ENCODE measurements at places on chromosomes 5 and 9. TPM values are rescaled to one million over a fixed set of nuclear protein-coding genes. Genes with fewer than 3 reads are reported as not detected.

ENTPD2 gene
- not detected for polyA plus RNA-seq

TNC gene
- 572 TPM for polyA plus RNA-seq

CCNJL gene
- polyA plus RNA-seq = 6.6 TPM

GPR151 gene
- polyA plus RNA-seq = not detected

CD72 gene
- 2.5 TPM for polyA plus RNA-seq

DNA sequence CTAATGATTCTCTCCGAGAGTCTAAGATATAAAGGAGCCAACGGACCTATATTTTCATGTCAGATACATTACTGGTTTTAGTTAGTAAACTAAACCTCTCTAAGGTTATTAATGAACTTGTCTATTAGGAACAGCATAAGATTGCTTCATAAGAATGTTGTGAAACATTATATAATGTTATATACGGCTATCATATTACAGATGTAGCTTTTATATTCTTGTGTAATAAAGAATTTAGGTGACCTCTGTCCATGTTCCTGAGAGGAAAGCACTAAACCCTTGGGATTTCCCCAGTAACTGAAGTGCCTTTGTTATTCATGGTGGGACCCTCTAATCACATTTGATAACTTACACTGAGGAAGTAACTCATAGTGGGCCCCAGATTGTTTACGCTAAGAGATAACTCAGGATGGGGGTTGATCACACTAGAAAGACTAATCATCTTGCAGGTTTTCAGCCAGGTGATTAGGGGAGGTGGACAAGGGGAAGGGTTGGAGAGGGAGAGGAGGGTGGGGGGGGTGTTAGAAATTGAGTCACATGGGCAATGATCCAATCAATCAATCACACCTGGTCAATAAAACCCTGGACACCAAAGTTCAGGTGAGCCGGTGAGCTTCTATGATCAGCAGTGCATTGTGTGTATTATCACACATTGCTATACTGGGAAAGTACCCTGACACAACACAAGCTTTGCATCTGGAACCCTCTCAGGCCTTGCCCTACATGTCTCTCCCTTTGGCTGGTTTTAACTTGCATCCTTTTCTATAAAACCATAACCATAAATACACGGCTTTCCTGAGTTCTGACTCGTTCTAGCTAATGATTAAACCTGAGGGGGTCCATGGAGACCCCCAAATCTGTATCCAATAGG is 25.8 kb downstream of the ECPAS start:
- DNase-seq = no peak
- H3K27me3 ChIP-seq = no peaks in the 10 kb centered on the region
- H3K4me3 ChIP-seq = no peak overlapping the region
- H3K27ac ChIP-seq = no peak overlapping the region
- peaks cover 17% of the 10 kb centered on the region for H3K4me1 ChIP-seq

- H3K27me3 ChIP-seq = no peaks in the 10 kb centered on the region
- peaks cover 15% of the 10 kb centered on the region for H3K4me1 ChIP-seq
- H3K4me3 ChIP-seq = peak overlapping the region; percentile 76
- peak; percentile 29 for DNase-seq
- peaks cover 54% of the 10 kb centered on the region for H3K36me3 ChIP-seq
These were observed 1.1 kb downstream of the BAG1 start for GRCh38 chr9:33263131-33264002.

- peaks cover 43% of the 10 kb centered on the region for H3K36me3 ChIP-seq
- DNase-seq = no peak
- H3K27ac ChIP-seq = no peak overlapping the region
- H3K4me1 ChIP-seq = peaks cover 16% of the 10 kb centered on the region
- H3K27me3 ChIP-seq = no peaks in the 10 kb centered on the region
These were observed 19.9 kb downstream of the ELL2 start for GRCh38 chr5:95941756-95942155.

DNA sequence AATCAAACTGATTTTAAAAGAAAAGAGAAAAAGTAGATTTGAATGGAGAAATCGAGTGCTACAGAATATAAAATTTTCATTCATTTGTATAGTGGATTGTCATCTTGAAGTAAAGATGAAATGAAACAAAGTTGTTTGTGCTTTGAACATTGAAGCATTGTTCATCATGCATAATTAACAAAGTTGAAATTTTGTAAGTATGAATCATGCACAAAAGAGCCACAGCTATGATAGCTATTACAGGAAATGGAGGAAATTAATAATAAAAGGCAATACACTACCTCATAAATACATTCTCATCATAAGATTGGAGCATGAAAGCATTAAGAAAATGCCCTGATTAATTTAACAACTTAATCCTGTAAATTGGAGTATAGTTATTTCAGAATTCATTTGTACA is 153.4 kb upstream of the TLX3 start:
- H3K27ac ChIP-seq = peak overlapping the region; percentile 96
- no peak for DNase-seq
- no peaks in the 10 kb centered on the region for H3K36me3 ChIP-seq
- H3K4me3 ChIP-seq = no peak overlapping the region
- H3K4me1 ChIP-seq = peaks cover 11% of the 10 kb centered on the region

DNA sequence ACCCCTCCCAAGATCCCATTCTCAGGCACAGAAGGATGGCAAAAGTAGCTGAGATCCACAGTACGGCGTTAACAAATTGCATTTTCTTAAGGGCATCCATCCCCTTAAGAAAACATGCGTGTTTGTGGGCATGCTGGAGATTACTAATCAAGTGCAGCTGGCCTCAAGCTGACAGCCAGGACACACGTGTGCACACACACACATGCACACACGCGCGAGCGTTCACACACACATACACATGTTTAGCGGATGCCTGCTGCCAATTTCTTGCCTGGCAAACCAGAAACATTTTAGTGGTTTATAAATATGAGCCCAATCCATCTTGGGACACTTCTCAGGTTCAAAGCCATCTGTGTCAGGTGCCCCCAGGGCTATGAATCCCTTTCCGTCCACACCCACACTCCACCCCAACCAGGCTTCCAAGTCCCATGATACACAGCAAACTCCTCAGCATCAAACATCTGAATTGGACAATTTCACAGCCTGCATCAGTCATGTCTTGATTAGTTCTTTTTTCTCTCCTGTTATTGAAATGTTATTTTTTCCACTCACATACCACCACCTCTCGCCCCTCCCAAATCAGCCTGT is 23.5 kb upstream of the SMIM23 start:
- H3K27me3 ChIP-seq = no peaks in the 10 kb centered on the region
- H3K4me1 ChIP-seq = no peaks in the 10 kb centered on the region
- no peak overlapping the region for H3K27ac ChIP-seq
- no peak overlapping the region for H3K4me3 ChIP-seq
- H3K36me3 ChIP-seq = no peaks in the 10 kb centered on the region
- no peak for DNase-seq

- H3K27ac ChIP-seq = no peak overlapping the region
- H3K36me3 ChIP-seq = peaks cover 12% of the 10 kb centered on the region
- no peaks in the 10 kb centered on the region for H3K4me1 ChIP-seq
- DNase-seq = no peak
These were observed 112.9 kb downstream of the AOPEP start for GRCh38 chr9:94839398-94839797.

DNA sequence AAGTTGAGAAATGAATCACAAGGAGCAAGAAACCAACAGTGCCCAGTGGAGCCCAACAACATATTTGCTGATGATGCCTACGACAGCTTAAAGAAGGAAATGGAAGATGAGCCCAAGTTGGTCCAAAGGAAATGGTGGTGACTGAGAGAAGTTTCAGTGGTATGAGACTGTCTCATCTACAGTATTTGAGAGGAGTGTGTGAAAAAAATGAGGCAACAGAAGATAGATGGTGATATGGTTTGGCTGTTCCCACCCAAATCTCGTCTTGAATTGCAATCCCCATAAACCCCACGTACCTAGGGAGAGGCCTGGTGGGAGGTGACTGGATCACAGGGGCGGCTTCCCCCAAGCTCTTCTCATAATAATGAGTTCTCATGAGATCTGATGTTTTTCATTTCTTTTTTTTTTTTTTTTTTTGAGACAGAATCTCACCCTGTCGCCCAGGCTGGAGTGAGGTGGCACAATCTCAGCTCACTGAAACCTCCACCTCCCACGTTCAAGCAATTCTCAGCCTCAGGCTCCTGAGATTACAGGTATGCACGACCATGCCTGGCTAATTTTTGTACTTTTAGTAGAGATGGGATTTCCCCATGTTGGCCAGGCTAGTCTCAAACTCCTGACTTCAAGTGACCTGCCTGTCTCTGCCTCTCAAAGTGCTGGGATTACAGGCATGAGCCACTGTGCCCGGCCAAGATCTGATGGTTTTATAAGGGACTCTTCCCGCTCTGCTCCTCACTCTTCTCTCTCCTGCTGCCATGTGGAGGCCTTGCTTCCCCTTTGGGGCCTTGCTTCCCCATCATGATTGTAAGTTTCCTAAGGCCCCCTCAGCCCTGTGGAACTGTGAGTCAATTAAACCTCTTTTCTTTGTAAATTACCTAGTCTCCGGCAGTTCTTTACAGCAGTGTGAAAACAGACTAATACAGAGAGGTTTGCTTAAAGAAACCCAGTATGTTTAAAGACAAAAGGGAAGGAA is 30.2 kb downstream of the EFCAB9 start:
- no peaks in the 10 kb centered on the region for H3K27me3 ChIP-seq
- no peaks in the 10 kb centered on the region for H3K4me1 ChIP-seq
- H3K27ac ChIP-seq = peak overlapping the region; percentile 78
- H3K4me3 ChIP-seq = no peak overlapping the region
- DNase-seq = no peak
- peaks cover 61% of the 10 kb centered on the region for H3K36me3 ChIP-seq
